AG09309 (cell line): ENCODE measurements at places on chromosomes 2 and 18.
A peak's percentile ranks its signal among the peaks of the same experiment; 100 is the strongest.

DNA sequence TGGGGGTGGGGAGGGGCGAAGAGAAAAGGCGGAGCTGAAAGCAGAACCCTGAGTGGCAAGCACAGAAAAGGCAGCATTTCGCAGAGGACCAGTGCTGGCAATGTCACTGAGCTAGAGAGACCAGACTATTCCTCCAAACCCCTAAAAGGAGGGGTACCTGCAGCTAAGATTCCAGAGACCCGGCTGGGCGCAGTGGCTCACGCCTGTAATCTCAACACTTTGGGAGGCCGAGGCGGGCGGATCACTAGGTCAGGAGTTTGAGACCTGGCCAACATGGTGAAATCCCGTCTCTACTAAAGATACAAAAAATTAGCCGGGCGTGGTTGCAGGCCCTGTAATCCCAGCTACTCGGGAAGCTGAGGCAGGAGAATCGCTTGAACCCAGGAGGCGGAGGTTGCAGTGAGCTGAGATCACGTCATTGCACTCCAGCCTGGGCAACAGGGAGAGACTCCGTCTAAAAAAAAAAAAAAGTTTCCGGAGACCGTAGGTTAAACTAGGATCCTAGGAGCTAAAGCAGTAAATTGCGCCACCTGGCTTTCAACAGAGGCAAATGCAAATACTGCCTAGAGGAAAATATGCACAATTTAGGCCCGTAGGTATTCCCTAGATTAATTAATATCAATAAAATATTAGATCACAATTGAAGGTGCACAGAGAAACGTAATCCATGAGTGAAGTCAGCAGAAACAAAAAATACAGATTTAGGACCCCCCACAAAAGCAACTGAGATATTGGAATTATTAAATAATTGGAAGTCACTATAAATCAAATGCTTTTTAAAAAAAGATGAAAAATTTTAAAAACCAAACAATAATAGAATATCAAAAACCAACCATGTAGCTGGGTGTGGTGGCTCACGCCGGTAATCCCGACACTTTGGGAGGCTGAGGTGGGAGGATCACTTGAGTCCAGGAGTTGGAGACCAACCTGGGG lies 4.9 kb downstream of the UCN start:
- no peak for DNase-seq

DNA sequence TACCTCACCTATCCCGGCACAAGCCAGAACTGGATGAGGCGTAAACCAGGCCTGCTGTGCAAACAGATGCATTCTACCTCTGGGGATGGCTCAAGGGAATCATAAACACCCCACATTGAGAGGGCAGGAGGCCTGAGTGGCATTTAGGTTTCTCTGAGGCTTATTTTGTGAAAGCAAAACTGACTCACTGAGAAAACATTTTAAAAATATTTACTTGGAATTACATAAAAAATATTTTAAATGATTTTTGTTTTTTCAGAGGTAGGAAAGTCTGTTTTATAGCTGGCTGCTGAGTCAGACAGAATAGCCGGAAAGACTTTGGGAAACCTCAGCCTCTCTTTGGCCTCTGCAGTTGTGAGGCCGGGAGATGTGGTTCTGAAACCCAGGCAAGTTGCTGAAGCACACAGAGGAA lies 244.1 kb downstream of the NCKAP5 start:
- peak; percentile 91 for DNase-seq

DNA sequence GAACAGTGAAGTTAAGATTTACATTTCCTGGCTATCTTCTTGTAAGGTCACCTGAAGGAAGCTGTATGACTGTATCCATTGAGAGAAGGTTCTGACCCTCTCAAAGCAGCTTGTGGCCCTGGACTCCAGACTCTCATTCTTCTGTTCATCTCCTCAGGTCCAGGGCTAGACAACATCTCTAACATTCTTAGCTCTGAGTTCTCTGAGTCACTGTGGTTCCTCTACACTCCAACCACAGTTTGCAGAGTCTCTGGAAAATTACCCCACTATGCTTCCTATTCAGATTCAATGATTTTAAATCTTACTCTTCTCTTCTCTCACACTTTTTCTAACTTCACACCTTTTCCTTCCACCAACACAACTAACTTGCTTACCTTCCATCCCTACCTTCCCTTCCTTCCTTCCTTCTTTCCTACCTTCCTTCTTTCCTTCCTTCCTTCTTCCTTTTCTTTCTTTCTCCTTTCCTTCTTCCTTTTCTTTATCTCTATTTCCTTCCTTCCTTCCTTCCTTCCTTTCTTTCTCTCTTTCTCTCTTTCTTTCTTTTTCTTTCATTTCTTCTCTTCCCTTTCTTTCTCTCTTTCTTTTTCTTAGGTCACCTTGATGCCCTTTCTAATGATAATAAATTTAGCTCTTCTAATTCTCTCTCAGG lies 824.3 kb upstream of the ZEB2 start:
- DNase-seq, result no peak

- no peak for DNase-seq
Observed at GRCh38 chr2:78992451-78992806, 33.1 kb upstream of the REG3G start.

DNA sequence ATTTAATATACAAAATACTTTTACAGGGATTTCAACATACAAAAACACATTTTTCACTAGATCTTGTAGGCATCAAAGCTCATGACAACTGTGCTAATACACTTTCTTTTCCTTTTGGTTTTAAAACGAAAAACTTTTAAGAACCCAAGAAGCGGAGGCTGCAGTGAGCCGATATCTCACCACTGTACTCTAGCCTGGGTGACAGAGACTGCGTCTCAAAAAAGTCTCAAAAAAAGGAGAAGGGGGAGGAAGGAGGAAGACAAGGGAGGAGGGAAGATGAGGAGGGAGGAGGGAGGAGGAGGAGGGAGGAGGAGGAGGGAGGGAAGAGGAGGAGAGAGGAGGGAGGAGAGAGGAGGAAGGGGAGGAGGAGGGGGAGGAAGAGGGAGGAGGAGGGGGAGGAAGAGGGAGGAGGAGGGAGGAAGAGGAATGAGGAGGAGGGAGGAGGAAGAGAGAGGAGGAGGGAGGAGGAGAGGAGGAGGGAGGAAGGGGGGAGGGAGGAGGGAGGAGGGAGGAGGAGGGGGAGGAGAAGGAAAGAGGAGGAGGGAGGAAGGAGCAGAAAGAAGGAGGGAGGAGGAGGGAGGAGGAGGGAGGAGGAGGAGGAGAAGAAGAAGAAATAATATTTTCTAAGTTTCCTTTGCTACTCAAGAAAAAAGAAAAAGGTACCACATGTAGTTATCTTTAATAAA lies 13.8 kb downstream of the ROCK2 start:
- DNase-seq, result no peak

- DNase-seq, result no peak
Observed at GRCh38 chr2:168076731-168077130, 170.7 kb downstream of the STK39 start.

DNA sequence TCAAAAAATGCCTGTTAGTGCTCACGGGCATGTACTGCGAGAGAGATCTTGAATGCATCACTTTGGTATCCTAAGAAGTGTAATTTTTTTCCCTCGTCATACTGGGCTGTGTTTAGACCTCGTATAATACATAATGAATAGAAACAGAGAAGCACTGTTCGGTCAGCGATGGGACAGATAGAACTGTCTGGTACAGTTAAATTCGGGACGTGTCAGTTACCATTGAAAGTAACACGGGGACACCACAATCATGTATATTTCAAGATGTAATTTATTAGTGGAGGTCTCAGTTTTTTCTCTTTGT lies 1.8 kb downstream of the PKP4 start:
- no peak for DNase-seq

DNA sequence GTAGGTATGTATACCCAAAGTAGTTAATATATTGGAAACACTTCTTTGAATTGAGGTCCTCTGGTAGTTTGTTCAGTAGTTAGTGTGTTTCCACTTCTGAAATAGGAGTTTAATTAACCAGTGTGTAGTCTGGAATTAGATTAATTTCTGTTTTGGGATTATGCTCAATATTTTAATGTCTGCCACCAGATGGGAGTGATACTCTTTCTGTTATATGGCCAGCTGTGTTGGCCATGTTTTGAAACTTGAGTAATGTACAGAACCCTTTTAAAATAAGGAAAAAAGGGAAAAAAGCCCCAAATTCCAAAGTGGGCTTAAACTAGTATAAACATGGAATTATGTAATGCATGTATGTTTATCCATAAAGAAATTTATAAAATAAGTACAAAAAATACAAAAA lies 147.7 kb downstream of the CTNNA2 start:
- DNase-seq, result no peak

DNA sequence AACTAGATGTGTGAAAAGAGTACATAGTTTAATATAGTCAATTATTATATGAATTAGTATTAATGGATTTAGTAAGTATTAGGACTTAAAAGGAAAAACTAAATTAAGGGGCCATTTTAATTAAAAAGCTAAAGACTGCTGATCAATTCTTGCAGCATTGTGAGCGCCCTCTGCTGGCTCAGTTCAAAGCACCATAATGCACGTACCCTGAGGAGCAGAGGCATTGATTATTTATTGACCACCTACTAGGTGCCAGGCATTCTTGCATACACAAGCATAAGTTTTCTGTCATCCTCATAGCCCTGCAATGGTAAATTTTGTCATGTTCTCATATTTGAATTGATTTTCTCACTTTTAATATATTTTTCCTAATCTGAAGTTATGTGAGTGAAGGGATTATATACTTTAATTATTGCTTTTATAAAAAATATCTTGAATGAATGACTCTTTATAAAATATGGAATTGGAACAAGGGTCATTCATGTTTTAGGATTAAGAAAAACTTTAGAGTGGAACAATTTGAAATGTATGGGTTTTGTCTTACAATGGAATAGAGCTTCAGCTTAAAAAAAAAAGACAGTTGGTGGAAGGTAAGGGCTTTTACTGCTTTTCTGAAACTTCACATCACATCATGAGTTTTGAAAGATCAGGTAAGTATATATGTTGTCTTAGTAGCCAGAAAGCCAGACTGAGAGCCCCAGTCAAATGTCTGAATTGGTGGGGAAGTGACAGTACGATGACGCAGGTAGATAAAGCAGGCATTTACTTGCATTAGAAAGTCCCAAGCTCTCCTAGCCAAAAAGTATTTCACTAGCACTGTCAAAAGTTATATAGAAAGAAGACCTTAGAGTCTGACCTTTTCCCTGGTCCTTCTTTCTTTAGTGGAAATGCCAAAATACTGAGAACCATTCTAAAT lies 9.7 kb downstream of the ITGA4 start:
- no peak for DNase-seq

DNA sequence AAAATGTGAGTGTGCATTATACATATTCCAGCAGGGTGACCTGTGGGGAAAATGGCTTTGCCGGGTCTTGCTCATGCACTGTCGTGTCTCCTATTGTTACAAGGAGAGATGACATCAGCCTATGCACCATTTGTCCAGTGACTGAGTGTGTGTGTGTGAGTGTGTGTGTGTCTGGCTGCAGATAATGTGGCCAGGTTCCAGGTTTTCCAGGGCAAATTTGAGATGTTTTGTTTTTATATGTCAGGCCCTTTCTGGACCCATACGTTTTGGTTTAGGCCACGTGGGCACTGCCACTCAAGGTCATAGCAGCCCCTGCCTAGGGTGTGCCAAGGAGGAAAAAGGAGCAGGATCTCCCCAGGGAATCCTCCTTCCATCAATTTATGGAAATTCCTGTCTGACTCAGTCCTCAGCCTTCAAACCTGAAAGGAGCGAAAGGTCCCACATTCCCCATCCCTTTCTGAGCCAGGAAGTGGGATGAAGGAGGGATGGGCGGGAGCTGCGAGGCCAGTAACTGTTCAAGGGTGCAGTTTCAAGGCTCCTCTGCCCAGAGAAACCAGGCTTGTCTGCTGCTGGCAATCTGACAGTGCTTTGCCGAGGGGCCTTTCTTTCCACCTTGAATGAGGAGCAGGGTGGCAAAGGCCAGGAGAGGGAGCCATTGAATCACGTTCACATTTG lies 93.0 kb upstream of the SMAD2 start:
- DNase-seq, result no peak

GRCh38 chr2:85248773-85249509 lies 78.8 kb downstream of the TGOLN2 start:
- DNase-seq, result peak; percentile 92

- no peak for DNase-seq
Observed at GRCh38 chr2:20592106-20593071, 58.5 kb downstream of the HS1BP3 start.

- no peak for DNase-seq
Observed at GRCh38 chr2:172431463-172431862, 4.1 kb downstream of the ITGA6 start.

- DNase-seq, result no peak
Observed at GRCh38 chr2:134718023-134718816, 580 bp downstream of the TMEM163 start.
